ENCODE measurements at places on chromosomes 2 and 18.

GRCh38 chr2:31227110-31227509 lies 6.8 kb upstream of the EHD3 start:
- no peak for DNase-seq

DNA sequence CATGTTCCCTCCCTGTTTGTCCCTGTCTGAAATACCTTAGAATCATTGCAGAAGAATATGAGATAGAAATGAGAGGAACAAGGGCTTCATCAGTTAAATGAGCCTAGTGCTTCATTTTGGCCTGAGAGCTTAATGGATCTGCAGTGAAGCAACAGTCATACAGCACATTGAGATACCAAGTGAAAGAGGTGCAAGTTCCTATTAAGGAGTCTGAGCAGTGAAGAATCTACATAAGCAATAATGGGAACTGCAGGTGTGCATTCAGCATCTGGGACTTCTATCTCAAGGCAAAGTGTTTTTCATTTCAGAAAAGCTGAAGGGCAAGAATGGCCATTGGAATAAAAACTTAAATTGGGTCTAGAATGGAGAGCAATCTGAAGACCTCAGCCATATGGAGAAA lies 323.2 kb upstream of the SLC39A10 start:
- no peak for DNase-seq

DNA sequence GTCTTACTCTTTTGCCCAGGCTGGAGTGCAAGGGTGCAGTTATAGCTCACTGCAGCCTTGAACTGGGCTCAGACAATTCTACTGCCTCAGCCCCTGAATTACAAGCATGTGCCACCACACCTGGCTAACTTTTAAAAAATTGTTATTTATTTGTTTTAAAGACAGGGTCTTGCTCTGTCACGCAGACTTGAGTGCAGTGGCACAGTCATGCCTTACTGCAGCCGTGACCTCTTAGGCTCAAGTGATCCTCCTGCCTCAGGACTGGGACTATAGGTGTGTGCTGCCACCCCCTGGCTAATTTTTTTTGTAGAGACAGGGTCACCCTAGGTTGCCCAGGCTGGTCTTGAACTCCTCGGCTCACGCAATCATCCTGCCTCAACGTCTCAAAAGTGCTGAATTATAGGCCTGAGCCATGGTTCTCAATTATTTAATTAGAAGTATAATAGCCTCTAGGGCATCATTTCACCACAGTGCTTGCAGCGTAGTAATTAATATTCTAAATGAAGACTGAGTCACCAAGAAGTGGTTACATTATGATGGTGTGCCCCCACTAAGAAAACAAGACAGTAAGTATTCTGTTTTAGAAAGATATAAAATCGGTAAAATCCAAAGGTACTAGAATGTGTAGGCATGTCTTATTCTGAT lies 69.6 kb downstream of the EML4 start:
- DNase-seq: peak; percentile 17

GRCh38 chr2:61718965-61719364 lies 134.9 kb downstream of the FAM161A start:
- no peak for DNase-seq

GRCh38 chr18:10201659-10202058 lies 252.8 kb upstream of the APCDD1 start:
- no peak for DNase-seq

- DNase-seq: no peak
Measured at GRCh38 chr2:74887960-74888700, 54.2 kb downstream of the HK2 start.

GRCh38 chr2:102391565-102391964 lies 31.4 kb upstream of the IL18RAP start:
- DNase-seq: no peak

GRCh38 chr2:36477315-36477714 lies 120.7 kb downstream of the FEZ2 start:
- DNase-seq: no peak

DNA sequence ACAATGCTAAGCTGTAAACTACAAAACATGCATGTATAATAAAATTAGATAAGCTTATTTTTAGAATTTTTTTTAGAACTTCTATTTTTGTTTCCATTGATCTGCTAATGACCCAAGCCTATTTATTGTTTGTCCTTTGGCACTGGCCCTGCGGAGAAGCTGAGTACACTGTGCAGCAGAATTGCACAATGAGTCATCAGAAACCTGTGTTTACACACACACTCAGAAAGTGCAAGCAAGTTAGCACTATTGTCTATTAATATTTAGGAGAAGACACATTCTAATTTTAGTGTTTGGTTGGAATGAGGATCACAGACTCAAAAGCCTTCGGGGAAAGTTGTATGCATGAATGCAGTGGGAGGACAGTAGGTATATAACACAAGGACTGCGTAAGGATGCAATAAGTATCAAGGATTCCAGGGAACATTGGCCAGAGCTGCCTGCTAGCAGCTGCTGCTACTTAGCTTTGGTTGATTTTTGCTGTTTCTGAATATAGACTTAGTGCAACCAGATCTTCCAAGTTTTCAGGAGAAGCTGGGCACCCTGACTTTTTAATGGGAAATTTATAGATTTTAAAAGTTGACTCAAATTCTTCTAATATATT lies 128.2 kb downstream of the KCNH7 start:
- no peak for DNase-seq

DNA sequence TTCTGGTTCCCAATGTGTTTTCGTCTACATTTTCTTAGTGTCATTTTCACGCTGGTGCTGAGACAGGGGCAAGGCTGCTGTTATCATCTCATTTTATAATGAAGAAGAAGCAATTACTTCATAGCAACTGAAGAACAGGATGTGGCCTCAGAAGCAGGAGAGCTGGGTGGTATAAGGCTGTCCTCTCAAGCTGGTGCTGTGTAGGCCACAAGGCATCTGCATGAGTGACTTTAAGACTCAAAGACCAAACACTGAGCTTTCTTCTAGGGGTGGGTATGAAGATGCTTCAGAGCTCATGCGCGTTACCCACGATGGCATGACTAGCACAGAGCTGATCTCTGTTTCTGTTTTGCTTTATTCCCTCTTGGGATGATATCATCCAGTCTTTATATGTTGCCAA lies 7.3 kb downstream of the IL36G start:
- peak; percentile 7 for DNase-seq

- no peak for DNase-seq
Measured at GRCh38 chr2:233233618-233234230, 17.7 kb upstream of the ATG16L1 start.

GRCh38 chr2:88220718-88221117 lies 50.6 kb downstream of the THNSL2 start:
- DNase-seq: no peak

GRCh38 chr18:4755848-4756247 lies 300.7 kb upstream of the DLGAP1 start:
- no peak for DNase-seq

- no peak for DNase-seq
Measured at GRCh38 chr2:237511433-237511832, 24.4 kb downstream of the MLPH start.

- DNase-seq: no peak
Measured at GRCh38 chr18:34942276-34942675, 98.9 kb upstream of the MAPRE2 start.

GRCh38 chr18:57759650-57760049 lies 43.5 kb downstream of the ATP8B1 start:
- no peak for DNase-seq

DNA sequence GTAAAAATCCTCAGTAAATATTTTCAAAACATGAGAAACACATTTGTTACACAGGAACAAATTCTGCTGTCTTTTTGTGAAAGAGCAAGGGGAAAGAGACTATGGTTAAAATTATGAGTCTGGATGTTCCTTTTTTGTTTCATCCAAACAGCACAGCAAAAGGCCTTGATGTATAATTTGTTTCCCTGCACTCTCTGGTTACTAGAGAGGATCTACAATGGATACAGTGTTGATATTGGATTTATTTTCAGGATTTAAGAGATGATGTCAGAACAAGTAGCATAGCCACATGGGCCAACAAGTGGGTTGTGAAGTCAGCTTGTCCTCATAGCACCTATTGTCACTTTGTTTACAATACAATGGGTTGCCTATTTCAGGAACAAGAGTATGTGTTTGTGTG lies 11.3 kb upstream of the ERBB4 start:
- no peak for DNase-seq

DNA sequence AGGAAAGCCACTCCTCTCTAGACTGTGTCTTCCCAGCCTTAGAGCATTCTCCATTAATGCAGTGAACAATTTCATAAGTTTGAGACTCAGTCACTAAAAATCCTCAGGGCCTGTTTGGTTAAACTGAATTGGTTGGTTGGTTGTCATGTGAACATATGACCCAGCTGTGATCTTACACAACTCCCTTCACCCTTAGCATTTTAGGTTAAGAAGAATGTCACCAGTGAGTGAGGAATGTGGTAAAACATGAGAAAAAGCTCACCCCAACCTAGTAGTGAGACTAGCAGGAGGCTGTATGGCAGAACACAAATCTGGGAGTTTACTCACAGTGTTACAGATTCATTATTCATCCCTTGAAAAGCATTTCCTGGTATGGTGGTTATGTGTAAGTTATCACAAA lies 32.4 kb downstream of the LHCGR start:
- no peak for DNase-seq

GRCh38 chr18:40355726-40356125 lies 1599.3 kb upstream of the PIK3C3 start:
- DNase-seq: no peak

GRCh38 chr2:5070257-5070656 lies 621.9 kb upstream of the SOX11 start:
- no peak for DNase-seq

- DNase-seq: no peak
Measured at GRCh38 chr2:230444832-230445231, 28.8 kb downstream of the SP100 start.

DNA sequence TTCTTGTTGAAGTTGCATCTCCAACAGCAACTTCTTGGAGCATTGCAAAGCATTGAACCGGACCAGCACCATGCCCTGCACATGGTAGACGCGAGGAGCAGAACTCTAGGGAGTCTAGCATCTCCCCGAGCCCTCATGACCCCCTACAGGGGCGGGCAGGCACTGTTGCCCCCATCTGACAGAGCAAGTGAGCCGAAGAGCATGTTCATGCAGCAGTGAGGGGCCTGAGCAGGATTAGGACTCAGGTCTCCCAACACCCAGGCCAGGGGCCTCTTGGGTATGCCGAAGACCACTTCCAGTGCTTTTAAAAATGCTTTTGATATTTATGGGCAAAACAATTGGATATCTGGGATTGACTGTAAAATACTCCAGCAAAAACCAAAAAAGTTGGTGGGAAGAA lies 163.3 kb downstream of the TFCP2L1 start:
- DNase-seq: no peak

- DNase-seq: no peak
Measured at GRCh38 chr18:65659912-65660311, 90.9 kb upstream of the CDH7 start.

DNA sequence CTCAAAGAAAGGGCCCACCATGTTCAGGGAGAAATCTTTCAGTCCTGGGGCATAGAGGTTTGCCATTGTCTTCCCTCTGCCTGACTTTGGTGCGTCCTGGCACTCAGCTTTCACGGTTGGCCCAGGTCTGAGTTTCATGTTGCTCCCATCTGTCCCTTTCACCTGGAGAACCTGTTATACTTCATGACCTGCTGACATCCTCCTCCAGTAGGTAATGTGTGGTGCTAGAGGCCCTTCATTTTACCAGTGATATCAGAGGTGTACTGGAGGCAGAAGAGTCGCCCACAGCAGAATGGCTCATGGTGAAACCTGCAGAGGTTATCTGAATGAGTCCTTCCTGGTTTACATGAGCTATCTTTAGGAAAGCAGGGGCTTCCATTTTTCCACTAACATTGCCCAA lies 128.8 kb upstream of the DLX2 start:
- no peak for DNase-seq

DNA sequence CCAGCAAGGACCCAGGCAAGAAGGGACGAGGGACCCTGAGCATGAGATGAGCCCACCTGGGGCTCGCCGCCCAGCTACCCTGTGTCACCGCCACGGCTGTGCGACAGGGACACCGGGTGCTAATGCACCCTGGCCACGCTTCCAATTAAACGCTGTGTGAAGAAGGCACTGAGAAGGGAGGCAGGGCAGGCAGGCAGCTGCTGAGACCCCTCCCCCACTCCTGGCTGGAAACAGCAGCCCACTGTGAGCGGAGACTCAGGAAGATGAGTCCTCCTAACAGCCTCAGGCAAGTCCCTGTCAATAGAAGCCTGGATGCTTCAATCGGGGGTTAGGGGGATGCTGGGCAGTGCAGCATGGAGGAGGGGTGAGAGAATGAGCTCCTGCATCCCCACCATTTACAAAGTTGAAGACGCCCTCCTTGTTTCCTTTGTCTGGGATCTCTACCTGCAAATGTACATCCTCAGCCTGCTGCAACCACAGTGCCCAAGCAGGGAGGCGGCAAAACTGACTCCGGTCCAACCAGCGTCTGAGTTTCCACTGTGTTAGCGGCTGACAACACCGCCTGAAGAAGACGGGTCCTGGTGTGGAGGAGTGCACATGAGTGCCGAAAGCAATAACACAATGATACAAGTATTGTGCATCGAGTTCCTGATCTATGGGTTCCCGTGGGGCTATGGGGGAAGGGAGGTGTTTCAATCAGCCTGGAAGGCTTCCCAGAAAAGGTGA lies 12.8 kb downstream of the TMEM163 start:
- no peak for DNase-seq

DNA sequence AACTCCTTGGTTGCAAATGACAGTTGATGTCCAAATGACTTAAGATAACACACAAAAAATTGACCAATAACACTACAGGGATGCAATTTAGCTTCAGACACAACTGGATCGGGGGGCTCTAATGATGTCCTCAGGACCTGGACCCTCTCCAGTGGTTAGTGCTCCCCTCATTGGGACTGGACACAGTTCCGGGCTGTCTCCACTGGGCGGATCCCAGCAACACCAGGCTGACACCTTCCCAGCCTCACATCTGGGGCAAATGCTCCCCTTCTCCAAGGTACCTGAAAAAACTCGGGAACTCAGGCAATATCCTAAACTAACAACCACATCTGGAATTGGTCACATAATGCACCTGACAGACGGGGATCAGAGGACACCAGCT lies 48.7 kb downstream of the PSMG2 start:
- DNase-seq: no peak

GRCh38 chr18:59008302-59008974 lies 131.2 kb upstream of the SEC11C start:
- no peak for DNase-seq

- DNase-seq: no peak
Measured at GRCh38 chr2:31324016-31324633, 90.2 kb downstream of the EHD3 start.

DNA sequence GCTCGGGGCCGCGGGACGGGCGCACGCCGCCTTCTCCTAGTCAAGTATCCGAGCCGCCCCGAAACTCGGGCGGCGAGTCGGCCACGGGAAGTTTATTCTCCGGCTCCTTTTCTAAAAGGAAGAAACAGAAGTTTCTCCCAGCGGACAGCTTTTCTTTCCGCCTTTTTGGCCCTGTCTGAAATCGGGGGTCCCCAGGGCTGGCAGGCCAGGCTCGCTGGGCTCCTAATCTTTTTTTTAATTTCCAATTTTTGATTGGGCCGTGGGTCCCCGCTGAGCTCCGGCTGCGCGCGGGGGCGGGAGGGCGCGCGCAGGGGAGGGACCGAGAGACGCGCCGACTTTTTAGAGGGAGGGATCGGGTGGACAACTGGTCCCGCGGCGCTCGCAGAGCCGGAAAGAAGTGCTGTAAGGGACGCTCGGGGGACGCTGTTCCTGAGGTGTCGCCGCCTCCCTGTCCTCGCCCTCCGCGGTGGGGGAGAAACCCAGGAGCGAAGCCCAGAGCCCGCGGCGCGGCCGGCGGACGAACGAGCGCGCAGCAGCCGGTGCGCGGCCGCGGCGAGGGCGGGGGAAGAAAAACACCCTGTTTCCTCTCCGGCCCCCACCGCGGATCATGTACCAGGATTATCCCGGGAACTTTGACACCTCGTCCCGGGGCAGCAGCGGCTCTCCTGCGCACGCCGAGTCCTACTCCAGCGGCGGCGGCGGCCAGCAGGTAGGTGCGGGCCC lies 617 bp downstream of the FOSL2 start:
- peak; percentile 31 for DNase-seq

Data from T-cell (primary cell).